ENCODE measurements at places on chromosomes 6 and 20. TPM values are rescaled to one million over a fixed set of nuclear protein-coding genes. Genes with fewer than 3 reads are reported as not detected.

The BEND6 gene
- total RNA-seq: 20.7 TPM

The C6orf132 gene
- total RNA-seq: under 0.01 TPM

The TREML2 gene
- not detected for total RNA-seq

The FAXC gene
- total RNA-seq: 54.1 TPM

The PRR18 gene
- total RNA-seq: not detected

The LAMA5 gene
- total RNA-seq: 44.4 TPM

The IP6K3 gene
- total RNA-seq: not detected

The DNPH1 gene
- 14.4 TPM for total RNA-seq

The ADNP gene
- 141 TPM for total RNA-seq

The PLAGL2 gene
- 2.8 TPM for total RNA-seq

The UST gene
- 29.4 TPM for total RNA-seq

The CCND3 gene
- 16.0 TPM for total RNA-seq

The IFT52 gene
- 52.0 TPM for total RNA-seq

The MTRF1L gene
- 23.2 TPM for total RNA-seq

The SLC17A4 gene
- total RNA-seq: 0.31 TPM

The COL20A1 gene
- total RNA-seq: 5.0 TPM

The RBM24 gene
- total RNA-seq: 28.8 TPM

The OR2H1 gene
- total RNA-seq: not detected

The C20orf173 gene
- total RNA-seq: not detected

The HCRTR2 gene
- total RNA-seq: 14.1 TPM

The PRSS16 gene
- total RNA-seq: 0.31 TPM

The MUCL3 gene
- total RNA-seq: not detected

The DLL1 gene
- 18.2 TPM for total RNA-seq

The TSPYL4 gene
- 81.7 TPM for total RNA-seq
